ENCODE measurements at places on chromosomes 16 and 17.

DNA sequence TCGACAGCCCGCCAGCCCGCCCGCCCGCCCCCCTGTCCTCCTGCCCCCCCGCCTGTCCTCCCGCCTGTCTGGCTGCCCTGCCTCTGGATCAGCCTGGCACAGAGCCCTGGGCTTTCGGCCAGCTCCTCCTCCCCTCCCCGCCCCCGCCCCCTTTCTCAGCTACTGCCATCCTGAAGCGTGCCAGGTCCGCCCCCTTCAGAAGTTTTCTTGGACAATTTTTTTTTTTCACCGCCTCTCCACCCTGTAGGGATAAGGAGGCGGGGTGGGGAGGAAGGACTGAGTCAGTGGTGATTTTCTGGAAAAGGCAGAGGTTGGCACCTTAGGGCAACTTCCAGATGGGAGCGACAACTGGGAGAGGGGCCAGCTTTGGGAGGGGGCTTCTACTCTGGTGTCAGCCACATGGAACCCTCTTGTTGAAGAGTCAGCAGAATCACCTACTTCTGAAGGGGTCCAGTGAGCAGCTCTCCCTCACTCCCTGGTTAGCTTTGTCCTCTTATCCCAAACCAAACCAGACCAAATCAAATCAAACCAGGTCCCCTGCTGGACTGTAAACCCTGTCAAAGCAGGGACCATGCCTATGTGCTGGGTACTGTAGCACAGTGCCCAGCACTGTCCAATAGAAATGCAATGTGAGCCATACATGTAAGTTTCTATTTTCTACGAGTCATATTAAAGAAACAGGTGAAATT, 19.7 kb downstream of the IGF2BP1 start:
- peak; percentile 88 for DNase-seq

- DNase-seq: no peak
Observed at GRCh38 chr17:39236450-39236927, 10.7 kb upstream of the STAC2 start.

- no peak for DNase-seq
Observed at GRCh38 chr17:7838090-7839075, 4.4 kb downstream of the KDM6B start.

DNA sequence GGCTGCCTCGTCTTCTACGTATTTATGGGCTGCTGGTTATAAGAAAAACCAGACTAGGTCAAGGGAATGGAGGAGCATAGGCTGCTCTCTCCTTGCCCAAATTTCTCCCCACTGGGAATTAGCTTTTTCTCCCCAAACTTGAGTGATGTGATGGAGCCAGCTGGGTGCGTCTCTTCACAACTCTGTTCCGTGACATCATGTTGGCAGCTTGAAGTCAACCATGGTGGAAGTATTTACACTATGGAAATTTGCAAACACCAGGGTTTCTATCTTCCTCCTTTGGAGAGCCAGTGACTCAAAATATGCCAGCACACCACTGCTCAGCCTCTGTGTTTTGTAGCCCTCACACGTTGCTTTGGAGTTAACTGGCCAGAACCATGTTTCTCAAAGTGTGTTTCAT, 78.1 kb downstream of the OR1D5 start:
- no peak for DNase-seq

GRCh38 chr16:927931-928330, 42.9 kb downstream of the LMF1 start:
- no peak for DNase-seq

- DNase-seq: no peak
Observed at GRCh38 chr17:49213399-49213798, 2.9 kb downstream of the ABI3 start.

DNA sequence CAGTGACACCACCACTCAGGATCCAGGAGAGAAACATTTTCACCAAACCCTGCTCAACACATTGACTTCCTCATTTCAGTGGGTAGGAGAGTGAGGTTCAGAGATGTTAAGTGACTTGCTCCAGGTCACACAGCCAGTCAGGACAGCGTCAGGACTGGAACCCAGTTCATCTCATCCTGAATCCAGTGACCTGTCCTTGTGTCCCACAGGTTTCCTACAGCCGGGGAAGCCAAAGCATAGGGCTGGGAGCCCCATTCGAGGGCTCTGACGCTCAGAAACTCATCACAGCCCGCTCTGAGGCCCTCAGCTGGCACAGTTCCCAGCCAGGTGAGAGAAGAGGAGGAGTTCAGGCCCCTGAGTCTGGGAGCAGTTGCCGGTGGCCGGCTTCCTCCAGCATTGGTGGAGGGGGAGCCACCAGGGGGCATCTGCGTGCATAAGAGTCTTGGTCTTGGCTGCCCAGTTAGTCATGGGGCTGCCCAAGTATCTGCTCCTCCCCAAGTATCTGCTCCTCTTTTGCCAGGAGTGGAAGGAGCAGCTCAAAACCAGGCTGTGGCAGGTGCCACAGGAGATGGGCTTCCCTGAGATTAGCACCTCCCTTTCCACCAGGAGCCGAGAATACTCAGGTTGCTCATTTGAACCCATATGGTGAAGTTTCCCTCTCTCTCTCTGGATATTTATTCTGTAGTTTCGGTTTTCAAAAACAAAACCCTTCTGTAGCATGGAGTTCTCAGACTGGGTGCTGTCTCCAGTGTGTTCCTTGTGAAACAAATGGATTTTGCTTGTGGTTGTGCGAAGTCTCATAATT, 56.0 kb downstream of the TNFRSF13B start:
- peak; percentile 58 for DNase-seq

DNA sequence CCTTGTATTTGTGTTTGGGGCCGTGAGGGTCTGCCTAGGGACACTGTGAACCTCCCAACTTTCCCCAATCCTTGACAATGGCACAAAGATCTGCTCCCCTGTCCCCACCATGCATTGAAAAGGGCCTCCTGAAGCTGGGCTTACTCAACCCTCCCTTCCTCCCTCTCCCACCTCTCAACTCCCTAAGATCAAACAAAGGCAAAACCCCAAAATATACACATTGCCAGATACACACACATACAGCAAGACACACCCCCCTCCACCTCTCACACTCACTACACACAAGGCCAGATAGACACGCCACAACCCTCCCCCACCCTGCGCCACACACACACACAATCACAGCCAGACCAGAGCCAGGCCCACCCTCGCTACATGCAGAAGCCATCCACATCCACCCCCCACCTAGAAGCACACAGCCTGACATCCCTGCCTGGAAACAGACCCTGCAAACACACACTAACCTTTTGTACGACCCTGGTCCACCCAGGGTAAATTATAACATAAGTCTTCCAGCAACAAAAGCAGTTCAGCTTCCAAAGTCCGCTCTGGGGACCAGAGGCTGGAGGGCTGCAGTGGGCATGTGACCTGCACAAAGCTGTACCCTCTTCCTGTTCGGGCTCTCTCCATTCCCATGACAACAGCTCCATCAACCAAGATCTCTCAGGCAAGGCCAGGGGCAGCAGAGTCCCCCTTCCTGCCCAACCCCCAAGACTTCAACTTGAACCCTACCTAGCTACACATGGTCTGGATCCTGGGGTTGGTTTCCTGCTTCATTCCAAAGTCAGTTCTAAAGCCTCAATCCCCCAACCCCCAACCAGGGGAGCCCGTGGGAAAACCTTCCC, 1.9 kb downstream of the PCGF2 start:
- no peak for DNase-seq
